ENCODE measurements at places on chromosomes 1 and 21. TPM values are rescaled to one million over a fixed set of nuclear protein-coding genes. Genes with fewer than 3 reads are reported as not detected.

The CFHR2 gene
- not detected for total RNA-seq

DNA sequence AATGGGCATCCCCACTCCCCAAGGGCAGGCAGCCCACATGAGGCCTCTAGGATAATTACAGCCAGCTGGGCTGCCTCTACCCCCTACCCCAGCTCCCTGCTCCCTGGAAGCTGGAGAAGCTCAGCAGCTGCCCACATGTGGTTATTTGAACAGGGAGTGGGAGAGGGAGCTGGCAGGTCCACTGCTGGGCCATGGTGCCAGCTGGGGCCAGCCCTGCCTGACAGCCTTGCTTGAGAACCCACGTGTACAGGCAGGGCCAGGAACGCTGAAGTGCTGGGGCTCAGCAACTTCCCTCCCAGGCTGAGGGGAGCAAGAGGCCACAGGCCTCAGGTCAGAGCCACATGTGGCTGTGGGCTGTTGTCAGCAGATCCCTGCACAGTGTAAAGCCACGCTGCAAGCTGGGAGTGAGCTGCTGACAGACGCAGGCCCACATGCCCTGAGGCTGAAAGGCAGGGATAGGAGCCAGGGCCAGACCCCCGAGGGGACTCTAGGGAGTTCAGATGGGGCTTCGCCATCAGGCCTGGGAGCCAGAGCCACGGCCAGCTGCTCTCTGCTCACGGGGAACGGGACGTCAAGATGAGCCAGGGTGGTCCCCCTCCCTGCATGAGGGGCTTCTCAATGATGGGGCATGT, 129.0 kb downstream of the SYF2 start:
- no peak for DNase-seq

The PCBP3 gene
- total RNA-seq: 5.9 TPM

- DNase-seq: no peak
These were observed 9.6 kb downstream of the EPHX1 start for GRCh38 chr1:225819346-225820192.

The RGSL1 gene
- not detected for total RNA-seq

GRCh38 chr1:65420590-65421350, at the start of the genes LEPR and LEPROT:
Gene LEPR (plus strand): TSS chr1:65420668. CDS start chr1:65565566, 144,898 bp downstream.
Gene LEPROT (plus strand): TSS chr1:65420668. CDS start chr1:65420725, 57 bp downstream.
- DNase-seq: no peak

The LENEP gene
- total RNA-seq: not detected
